Thyroid gland (tissue), 4 donors: ENCODE measurements at places on chromosomes 3 and 15.

DNA sequence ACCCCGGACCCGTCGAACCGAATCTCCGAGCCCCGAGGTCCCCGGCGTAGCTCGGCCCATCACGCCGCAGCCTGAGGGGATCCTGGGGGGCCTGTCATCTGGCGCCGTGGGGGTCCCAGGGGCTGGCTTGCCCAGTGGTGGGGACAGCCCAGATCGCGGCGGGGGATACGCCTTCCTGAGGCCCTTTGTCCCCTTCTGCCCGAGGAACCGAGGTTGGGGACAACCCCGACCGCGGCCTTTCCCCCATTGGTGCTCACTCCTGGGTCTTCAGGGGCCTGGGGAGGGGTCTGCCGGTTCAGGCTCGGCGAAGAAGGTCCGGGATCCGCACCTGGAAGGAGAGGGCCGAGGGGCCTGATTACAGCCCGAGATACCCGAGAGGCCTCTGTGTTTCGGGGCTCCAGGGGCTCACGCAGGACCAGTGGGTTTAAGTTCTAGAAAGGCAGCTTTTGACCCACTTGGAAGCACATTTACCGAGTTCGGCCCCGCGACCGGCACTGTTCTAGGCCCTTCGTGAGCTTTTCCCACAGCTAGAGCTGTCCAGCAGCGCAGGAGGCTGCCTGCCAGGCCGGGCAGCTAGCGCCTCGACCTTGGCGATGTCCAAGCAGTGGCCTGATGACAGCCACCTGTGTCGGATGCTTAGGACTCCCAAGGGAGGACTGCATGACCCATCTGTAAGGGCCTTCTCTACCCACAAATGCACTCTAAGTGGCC is 504 bp downstream of the ABHD2 start:
- DNase-seq, result peak; percentile 23
- no peaks in the 10 kb centered on the region for H3K36me3 ChIP-seq
- peak overlapping the region; percentile 86 for H3K27ac ChIP-seq
- no peaks in the 10 kb centered on the region for H3K27me3 ChIP-seq
- peaks cover 22% of the 10 kb centered on the region for H3K4me1 ChIP-seq

DNA sequence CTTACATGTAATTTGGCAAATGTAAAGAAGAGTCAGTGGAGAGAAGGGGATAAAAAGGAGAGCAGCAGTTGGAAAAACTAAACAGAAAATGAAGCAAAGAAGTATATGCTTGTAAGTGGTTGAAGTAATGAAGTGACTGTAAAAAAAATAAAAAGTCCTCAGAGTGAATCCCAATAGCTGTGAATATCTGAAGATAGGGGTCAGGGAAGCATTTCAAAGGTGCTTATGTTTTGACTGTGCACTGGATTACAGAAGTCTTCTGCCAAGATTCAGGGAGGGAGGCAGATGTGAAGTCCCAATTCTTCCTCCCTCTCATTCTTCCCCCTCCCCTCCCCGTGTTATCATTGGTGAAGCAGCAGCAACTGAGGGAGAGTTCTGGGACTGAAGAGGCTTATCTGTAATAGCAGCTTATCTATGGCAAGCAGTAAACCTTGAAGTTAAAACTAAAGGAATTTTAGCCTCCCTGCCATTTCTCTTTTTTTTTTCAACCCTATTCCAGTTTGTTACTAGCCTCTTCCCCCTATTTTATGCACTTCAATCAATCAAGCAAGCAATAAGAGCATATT is 597.9 kb downstream of the IGSF11 start:
- no peaks in the 10 kb centered on the region for H3K4me1 ChIP-seq
- H3K4me3 ChIP-seq, result no peak overlapping the region
- H3K27ac ChIP-seq, result no peak overlapping the region
- DNase-seq, result no peak
- H3K27me3 ChIP-seq, result no peaks in the 10 kb centered on the region

GRCh38 chr3:170506556-170506955 is 79.3 kb downstream of the SLC7A14 start:
- peaks cover 3% of the 10 kb centered on the region for H3K4me1 ChIP-seq
- no peaks in the 10 kb centered on the region for H3K27me3 ChIP-seq
- peak; percentile 8 for DNase-seq
- no peak overlapping the region for H3K4me3 ChIP-seq
- H3K27ac ChIP-seq, result no peak overlapping the region

DNA sequence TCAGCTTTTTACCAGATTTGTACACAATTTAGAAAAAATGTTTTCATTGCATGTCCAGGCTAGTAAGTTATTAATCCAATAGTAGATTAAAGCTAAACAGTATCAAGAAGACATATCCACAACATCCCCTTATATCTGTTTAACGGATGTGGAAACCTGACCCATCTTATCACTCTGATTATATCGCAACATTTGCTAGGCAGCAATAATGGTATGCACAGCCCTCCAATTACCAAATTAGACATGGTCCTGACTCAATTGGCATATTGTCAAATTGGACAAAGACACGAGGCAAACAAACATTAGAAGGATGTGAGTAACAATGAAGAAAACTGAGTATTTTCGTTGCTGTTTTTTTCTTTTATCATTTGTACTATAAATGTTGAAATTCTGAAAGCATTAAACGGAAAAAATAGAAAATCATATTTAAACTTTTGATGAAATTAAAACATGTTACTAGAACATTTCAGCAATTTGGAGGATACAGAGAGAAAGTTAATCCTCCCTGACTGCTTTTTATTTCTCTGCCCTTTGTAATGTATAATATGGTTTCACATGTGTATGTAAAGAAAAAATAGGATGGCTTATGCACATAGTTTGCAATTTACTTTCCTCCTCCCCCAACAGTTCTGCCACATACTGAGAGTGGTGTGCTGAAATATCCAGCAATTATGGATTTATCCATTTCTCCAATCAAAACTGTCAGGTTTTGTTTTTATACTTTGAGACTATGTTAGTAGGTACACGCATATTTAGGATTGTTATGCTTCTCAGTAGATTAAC is 633.7 kb downstream of the ZIC1 start:
- no peak for DNase-seq
- H3K27ac ChIP-seq, result no peak overlapping the region
- H3K4me1 ChIP-seq, result no peaks in the 10 kb centered on the region
- no peak overlapping the region for H3K4me3 ChIP-seq
- no peaks in the 10 kb centered on the region for H3K36me3 ChIP-seq

DNA sequence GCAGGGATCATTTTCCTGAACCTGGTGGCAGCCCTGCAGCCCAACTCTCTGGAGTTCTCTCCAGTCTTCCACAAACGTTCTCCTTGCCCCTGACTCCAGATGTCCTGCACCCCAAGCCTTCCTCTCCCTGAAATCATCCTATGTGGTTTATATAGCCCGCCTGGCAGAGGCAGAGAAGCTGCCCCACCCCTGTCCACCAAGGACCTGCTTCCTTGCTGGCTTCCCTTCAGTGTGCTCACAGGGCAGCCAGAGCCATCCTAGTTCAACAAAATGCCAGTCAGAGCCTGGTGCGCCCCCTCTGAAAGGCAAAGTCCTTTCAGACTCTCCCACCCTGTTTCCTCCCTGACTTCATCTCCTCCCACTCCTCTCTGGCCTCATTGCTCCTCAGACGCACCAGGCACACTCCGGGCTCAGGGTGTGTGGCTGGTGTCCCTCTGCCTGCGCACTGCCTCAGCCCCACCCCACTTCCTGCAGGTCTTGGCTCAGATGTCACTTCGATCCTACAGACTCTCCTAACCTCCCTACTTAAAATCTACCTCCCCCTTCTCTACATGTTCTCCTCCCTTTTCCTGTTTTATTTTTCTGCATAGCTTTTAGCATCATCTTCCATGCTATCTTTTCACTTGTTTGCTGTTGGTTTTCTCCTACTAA is 5.9 kb downstream of the KBTBD13 start:
- H3K4me1 ChIP-seq, result peaks cover 77% of the 10 kb centered on the region
- no peaks in the 10 kb centered on the region for H3K36me3 ChIP-seq
- H3K27me3 ChIP-seq, result no peaks in the 10 kb centered on the region
- no peak for DNase-seq
- H3K4me3 ChIP-seq, result no peak overlapping the region

DNA sequence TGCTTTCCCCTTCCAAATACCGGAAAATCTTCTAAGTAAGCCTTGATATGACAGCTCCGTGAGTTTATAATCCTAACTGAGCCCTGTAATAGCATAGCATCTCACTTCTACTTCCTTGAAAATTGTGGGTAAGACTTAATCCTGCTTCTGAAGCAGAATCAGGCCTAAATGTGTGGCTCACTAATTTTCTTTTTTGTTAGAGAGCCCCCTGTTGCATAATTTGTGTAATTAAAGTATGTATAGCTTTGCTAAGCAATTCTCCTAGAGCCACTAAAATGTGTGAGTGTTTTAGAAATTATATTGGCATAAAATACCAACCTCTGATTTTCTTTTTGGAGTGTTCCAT is 304.4 kb downstream of the FGF12 start:
- no peaks in the 10 kb centered on the region for H3K27me3 ChIP-seq
- no peak for DNase-seq
- H3K4me1 ChIP-seq, result no peaks in the 10 kb centered on the region
- H3K4me3 ChIP-seq, result no peak overlapping the region
- no peak overlapping the region for H3K27ac ChIP-seq

GRCh38 chr3:183828538-183828870 is 3.1 kb upstream of the MAP6D1 start:
- DNase-seq, result no peak
- H3K4me1 ChIP-seq, result peaks cover 7% of the 10 kb centered on the region
- H3K36me3 ChIP-seq, result peaks cover 18% of the 10 kb centered on the region

GRCh38 chr3:171383206-171384018 is 76.8 kb downstream of the TNIK start:
- H3K4me3 ChIP-seq, result no peak overlapping the region
- H3K36me3 ChIP-seq, result no peaks in the 10 kb centered on the region
- H3K27ac ChIP-seq, result peak overlapping the region; percentile 20
- H3K27me3 ChIP-seq, result no peaks in the 10 kb centered on the region
- peaks cover 23% of the 10 kb centered on the region for H3K4me1 ChIP-seq

GRCh38 chr3:158571969-158572765 is 1.2 kb downstream of the MLF1 start:
- no peak overlapping the region for H3K4me3 ChIP-seq
- H3K27me3 ChIP-seq, result no peaks in the 10 kb centered on the region
- H3K4me1 ChIP-seq, result no peaks in the 10 kb centered on the region
- no peak overlapping the region for H3K27ac ChIP-seq
- H3K36me3 ChIP-seq, result no peaks in the 10 kb centered on the region

DNA sequence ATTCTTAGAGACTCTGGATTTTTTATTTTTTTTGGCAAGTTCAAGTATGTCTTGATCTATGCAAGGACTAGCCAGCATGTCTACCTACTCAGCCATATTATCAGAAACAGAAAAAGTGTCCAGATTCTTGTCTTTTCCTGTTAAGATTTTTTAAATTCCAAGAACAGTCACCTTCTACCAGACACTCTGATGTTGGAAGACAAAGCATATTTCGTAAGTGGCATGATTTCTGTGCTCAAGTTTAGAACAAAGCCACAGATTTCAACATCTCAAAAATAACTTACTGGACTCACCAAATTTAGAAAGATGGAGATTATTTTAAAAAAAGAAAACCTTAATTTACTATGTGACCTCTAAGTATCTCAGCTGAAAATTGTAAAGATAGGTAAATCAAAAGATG is 61.9 kb downstream of the GOLGA6L7 start:
- no peaks in the 10 kb centered on the region for H3K36me3 ChIP-seq
- H3K4me1 ChIP-seq, result peaks cover 3% of the 10 kb centered on the region
- H3K27ac ChIP-seq, result no peak overlapping the region
- no peak overlapping the region for H3K4me3 ChIP-seq

GRCh38 chr15:78399091-78399490 is 38.9 kb upstream of the IREB2 start:
- H3K4me1 ChIP-seq, result no peaks in the 10 kb centered on the region
- no peak for DNase-seq
- no peaks in the 10 kb centered on the region for H3K27me3 ChIP-seq
- no peak overlapping the region for H3K4me3 ChIP-seq
- no peak overlapping the region for H3K27ac ChIP-seq

DNA sequence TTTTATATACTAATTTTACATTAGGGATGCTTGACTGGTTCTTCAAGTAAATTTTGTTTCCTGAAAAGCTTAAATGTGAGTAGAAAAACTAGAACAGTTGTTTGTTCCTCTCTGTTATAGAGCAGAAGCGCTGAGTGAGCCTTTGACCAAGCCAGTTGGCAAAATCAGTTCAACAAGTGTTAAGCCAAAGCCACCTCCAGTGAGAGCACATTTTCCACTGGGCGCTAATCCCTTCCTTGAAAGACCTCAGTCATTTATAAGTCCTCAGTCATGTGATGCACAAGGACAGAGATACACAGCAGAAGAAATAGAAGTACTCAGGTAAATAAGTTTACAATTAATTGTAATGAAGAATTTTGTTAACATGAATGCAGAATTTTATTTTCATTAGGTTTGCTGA is 14.6 kb downstream of the CAPN7 start:
- no peak for DNase-seq
- peaks cover 4% of the 10 kb centered on the region for H3K4me1 ChIP-seq
- no peaks in the 10 kb centered on the region for H3K27me3 ChIP-seq
- H3K36me3 ChIP-seq, result peaks cover 27% of the 10 kb centered on the region

DNA sequence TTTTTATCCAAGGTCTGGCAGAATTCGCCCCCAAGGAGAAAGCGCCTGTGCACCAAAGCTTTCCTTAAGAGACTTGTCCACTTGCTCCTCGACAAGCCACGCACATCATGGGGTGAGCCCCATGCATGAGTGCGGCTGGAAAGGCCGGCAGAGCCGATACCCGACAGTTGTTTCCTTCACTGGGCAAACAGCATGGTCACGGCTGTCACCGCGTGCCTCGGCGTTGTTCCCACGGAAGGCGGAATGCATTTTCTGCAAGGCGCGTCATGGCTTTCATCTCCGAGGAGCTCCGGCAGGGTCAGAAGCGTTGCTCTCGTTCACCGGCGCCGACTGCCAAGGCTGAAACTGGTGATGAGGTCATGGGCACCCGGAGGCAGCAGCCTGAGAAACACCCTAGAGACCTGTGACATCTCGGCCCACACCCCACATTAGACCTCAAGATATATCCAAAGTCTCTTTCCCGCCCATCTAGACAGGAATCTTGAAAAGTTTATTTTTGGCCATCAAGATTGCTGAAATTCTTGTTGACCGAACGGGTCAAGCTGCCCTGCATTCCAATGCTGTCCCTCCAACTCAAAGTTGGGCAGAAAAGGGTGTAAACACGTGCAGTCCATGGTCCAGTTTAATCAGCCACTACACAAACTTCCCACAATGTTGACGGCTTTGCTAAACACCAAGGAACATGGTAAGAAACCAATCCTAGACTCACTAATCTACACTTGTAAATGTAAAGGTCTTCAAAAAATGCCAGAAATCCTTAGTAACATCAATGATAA is 604 bp upstream of the TJP1 start:
- peaks cover 6% of the 10 kb centered on the region for H3K4me1 ChIP-seq
- H3K36me3 ChIP-seq, result no peaks in the 10 kb centered on the region
- no peaks in the 10 kb centered on the region for H3K27me3 ChIP-seq
- peak; percentile 69 for DNase-seq
- peak overlapping the region; percentile 69 for H3K4me3 ChIP-seq

- no peaks in the 10 kb centered on the region for H3K27me3 ChIP-seq
- H3K36me3 ChIP-seq, result no peaks in the 10 kb centered on the region
- H3K27ac ChIP-seq, result peak overlapping the region; percentile 71
- peak; percentile 93 for DNase-seq
- peaks cover 73% of the 10 kb centered on the region for H3K4me1 ChIP-seq
These were observed 901 bp downstream of the ALS2CL start for GRCh38 chr3:46692566-46692990.
